SW 1271 (cell line): ENCODE measurements at places on chromosomes 1 and 21.

- no peak for DNase-seq
Measured at GRCh38 chr1:1939296-1940122, 20.4 kb upstream of the TMEM52 start.

DNA sequence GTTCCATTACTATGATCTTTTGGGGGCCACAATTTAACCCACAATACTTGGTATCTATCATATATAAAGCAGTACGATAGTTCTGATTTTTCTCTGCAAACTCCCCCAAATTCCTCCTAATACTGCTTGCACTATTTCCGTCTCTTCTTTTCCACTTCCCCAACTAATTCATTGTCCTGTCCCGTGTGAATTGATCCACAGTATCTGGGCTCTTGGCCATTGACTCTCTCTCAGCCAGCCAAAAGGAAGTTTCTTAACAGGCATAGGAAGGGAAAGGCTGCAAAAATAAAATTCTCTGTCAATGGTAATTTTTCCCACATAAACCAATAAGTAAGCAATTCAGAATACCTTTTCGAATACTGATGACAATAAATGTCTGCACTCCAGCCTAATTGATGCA lies 91.7 kb upstream of the DSCAM start:
- DNase-seq, result no peak

- DNase-seq, result no peak
Measured at GRCh38 chr1:152481869-152482664, 28.5 kb upstream of the LCE5A start.

DNA sequence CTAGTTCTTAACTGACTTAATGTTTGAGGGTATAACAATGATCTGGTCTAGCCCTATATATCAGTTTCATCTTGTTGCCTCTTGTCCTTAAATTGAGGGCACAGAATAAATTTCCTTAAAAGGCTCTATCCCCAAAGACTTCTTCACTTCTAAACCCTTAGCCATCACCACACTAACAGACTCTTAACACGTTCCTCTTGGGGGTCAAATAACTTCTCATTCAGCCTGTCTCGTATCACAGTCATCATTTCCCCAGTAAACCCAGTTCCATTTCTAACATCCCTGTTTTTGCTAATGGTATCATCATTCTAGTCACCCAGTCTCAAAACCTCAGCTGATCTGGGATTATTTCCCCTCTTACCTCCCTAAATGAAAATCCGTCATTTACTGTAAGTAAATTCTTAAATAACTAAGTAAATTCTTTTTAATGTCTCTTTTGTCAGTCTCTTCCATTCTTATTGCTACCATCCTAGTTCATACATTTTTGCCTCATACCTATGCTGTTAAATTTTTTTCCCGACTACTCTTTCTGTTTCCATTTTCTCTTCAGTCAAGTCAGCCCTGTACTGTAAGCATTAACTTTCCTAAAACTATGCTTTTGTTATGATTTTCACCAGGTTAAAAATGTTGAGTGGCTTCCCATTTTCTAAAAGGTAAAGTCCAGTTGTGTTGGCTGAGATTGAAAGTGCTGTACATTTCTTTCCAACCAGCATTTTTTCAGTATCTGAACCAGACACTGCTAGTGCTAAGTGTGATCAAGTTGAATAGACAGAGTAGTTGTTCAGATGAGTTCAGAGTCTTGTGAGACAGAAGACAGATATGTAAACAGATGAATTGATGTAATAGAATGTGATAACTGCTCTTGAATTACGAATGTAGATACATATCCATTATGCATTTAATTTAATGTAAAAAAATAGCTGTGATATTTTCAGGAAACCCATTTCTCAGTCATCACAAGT lies 6.9 kb downstream of the CTTNBP2NL start:
- no peak for DNase-seq

DNA sequence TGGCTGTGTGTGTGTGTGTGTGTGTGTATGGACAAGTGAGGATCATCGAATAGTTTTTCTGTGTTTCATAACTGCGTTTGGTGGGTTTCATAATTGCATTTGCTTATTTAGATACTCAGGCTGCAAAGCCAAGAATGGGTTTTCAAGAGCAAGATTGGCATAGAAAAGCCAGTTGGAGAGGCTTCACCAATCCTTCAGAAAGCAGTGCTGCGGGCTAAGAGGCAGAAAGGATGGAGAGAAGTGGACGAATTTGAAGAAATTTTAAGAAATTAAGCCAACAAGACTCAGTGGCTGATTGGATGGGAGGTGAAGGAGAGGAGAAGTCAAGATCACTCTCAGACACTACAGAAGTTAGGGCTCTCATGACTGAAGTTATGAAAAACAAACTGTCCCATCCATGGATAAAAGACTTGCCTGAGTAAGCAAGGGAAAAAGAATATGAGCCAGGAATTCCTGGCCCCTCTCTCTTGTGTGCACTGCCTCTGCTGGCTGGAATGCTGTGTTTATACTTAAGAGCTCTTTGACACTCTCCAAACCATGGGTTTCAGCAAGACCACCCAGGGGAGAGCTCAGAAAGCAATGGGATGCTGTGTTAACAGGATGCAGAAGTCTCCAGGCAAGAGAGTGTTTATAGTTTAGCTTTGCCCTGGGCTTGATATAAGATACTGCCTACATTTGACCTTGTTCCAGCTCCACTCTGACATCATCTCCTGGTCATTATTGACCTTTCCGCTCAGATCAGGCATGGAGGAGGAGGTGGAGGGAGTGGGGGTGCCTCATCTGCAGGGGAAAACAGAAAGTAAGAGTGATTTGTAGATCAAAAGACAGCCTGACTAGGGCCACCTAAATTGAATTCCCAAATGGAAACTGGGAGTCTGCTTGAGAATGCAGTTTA lies 232.0 kb upstream of the PLXNA2 start:
- DNase-seq, result no peak

- DNase-seq, result no peak
Measured at GRCh38 chr1:111517469-111518225, 14.2 kb upstream of the ADORA3 start.

GRCh38 chr1:211732293-211732980 lies 57.0 kb upstream of the NEK2 start:
- DNase-seq, result no peak

GRCh38 chr1:39385067-39385988 lies 106.1 kb upstream of the BMP8A start:
- DNase-seq, result no peak

DNA sequence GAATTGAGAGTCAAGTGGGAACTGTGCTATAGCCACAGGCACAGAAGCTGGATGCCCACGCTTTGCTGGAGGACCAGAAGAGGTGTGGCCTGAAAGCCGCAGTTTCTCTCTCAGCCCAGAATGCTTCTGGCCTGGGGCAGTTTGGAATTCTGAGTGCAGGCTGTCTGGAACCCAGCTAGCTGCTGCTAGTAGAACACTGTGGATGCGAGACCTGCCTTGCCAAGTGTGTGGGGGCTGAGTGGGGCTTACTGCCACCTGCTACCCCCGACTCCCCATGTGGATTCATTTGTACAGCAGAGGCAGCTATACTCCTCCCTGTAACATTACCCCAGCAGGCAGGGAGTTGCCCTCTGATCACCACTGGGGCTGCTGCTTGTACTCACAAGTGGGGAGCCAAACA lies 12.2 kb downstream of the ADAMTS1 start:
- no peak for DNase-seq

DNA sequence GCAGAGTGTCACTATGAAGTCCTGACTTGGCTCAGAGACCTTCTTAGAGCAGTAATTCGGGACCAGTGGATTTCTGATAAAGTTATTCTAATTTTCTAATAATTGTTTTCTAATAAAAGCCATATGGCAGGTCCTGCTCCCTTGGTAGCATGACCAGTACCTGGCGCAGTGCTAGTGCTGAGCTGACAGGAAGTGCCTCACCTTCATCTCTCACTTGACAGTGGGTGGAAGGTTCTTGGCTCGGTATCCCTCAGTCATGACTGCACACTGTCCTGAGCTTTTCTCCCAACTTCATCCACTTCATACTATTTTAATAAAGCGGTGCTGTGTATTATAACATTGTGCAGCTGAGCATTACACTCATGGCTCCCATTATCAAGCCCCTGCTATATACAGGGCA lies 14.1 kb downstream of the VANGL1 start:
- no peak for DNase-seq

DNA sequence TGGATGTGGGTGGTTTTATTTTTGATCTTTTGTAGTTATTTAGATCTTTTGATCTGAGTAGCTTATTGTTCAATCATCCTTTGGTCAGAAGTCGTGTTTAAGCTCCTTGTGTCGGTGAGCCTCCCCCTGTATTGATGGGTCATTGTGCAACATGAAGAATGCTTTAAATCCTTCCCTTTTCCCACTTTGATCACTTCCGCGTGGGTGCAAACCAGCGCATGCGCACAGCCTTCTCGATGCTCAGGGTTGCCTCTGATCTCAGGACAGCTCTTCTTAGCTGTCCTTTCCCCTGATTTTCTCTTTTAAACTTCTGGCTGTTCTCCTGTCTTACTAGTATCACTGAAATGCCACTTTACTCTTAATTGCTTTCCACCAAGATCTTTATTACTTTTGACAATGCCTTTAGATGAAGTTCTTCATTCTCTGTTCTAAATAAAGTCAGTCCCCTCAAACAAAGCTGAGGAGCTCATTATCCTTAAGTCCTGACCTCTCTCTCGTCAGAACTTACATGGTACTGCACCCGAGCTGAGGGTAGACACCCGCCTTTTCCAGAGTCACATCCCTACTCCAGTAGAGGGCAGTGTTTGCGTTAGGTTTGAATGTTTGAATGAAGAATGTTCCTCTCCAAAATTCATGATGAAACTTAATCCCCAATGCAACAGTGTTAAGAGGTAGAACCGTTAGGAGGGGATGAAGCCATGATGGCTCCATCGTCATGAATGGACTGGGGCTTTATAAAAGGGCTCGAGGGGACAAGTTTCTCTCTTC lies 547.9 kb upstream of the TMPRSS15 start:
- peak; percentile 22 for DNase-seq

GRCh38 chr1:108646648-108647269 lies 14.1 kb downstream of the HENMT1 start:
- DNase-seq, result no peak

DNA sequence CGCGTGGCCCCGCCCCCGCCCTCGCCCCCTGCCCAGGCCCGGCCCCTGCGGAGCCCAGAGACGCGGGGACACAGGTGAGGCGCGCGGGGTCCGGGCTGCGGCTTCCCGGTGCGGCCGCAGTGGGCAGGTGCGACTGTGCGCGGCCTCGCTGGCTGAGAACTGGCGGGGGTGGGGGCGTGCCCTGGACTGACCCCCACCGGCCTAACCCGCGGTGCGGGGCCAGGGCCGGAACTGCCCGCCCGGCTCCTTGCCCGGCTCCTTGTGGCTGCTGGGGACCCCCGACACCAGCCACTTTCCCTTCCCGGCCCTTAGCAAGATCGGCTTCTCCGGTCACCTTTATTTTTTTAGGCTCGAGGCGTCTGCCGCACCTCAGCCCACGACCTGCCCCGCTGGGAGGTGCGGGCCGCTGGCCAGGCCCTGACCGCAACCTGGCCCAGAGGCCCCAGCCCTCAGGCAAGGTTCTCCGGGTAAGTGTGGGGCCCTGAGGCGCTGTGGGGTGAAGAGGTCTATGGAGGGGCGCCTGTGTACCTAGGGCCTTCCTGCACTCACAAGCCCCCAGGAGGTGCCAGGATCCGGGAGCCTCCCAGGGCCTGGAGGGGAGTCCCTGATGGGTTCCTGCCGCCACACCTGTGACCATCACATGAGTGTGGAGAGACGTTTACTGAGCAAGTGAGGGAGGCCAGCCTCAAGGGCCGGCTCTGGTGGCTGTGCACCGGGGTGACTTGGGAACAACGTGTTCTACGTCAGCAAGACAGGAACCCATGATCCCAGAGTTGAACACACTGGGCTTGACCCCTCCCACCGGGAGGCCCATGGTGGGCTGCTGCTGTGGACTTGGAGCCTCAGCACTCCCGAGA lies at the start of gene SMIM1:
Gene SMIM1, plus strand, starts transcription at position 35 of the 857 bp plus-strand sequence. CDS start 2,625 bp downstream, outside the sequence.
- no peak for DNase-seq

- DNase-seq, result no peak
Measured at GRCh38 chr1:234658138-234658537, 48.2 kb upstream of the IRF2BP2 start.

DNA sequence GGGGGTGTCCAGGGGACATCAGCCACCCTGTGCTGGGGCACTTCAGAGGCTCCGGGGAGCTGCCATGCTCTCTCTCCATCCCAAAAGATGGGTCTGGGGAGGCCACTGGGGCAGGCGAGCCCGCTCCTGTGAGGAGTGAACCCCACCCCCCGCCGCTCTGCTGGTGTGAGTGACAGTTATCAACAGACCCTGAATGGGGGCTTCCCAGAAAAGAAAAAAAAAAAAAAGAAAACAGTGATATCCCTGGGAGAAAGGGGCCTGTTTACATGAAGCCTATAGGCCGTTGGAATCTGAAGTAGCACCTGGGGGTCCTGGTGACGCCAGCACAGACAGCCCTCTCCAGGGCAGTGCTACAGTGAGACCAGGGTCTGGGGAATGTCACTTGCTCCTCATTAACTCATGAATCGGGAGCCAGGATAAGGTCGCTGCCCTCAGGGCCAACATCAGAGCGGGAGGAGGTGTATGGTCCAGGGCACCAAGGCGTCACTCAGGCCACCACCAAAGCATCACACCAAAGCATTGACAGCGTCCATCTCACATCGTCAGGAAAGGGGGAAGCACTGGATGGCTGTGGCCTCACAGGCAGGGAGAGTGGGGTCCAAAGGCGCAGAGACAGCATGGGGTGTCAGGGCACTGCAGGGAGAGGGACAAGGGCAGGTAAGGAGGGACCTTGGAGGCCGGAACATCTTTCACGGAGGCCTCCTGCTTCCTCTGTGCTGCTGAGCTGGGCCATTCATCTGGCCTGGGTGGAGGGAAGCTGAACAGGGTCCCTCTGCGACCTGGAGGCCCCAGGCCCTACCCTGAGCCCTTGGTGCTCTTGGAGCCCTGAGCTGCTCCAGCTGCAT lies 8.4 kb upstream of the NPHP4 start:
- DNase-seq, result no peak

DNA sequence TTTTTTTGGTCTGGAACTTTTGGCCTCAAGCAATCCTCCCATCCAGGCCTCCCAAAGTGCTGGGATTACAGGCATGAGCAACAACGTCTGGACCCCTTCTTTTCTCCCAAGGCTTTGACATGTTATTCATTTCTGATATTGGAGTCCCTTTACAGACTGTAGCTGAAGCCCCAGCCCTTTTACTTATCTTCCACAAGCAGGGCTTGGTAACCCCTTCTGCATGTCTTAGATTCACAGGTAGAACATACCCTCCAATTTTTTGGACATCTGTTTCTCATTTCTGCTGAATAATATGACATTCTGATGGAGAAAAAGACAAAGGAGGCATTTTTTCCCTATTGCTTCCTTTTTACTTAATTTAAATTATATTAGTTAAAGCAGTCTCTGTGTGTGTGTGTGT lies 39.2 kb upstream of the RGS21 start:
- no peak for DNase-seq

- DNase-seq, result no peak
Measured at GRCh38 chr1:202616355-202616915, 93.8 kb downstream of the SYT2 start.
